ENCODE measurements at places on chromosomes 12 and 14.

DNA sequence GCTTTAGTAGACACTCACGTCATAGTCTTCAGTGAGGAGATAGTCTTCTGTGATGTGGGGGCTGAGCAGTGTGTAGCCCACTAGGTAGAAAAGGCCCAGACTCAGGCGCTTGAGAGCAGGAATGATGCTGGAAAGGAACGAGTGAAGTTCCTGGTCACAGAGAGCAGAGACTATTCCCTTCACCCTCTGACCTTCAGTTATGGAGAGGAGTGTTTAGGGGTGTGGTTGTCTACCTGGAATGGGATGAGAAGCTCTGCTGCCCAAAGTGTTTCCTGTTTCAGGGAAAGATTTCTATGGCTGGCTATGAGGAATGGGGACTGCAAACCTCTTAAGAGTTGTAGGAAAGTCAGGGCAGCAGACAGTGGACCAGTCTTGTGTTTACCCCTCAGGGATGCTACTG lies 8.7 kb downstream of the EMG1 start:
- DNase-seq = no peak

- no peak for DNase-seq
Observed at GRCh38 chr14:60188696-60189095, 23.5 kb upstream of the DHRS7 start.

DNA sequence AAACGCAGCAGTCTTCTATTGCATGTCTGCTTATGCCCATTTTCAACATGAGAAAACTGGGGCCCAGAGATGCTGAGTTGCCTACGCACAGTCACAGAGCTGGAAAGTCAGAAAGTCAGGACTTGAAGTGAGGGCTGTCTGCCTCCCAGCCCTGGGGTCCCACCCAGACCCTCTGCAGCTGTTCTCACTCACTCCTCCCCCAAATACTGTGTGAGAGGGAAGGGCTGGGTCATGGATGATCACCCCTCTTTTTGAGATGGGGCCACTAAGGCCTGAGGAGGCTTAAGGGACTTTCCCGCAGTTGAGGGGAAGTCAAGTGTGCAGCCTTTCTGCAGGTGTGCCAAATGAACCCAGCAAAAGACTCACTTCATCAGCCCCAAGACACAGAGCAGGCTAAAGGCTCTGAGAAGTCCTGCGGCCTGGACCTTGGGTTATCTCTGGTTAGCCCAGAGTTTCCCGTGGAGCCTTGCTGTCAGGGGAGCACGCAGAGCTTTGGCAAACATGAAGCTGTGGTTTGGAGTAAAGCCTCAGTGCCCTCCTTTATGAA lies 18.7 kb downstream of the DTX1 start:
- no peak for DNase-seq

DNA sequence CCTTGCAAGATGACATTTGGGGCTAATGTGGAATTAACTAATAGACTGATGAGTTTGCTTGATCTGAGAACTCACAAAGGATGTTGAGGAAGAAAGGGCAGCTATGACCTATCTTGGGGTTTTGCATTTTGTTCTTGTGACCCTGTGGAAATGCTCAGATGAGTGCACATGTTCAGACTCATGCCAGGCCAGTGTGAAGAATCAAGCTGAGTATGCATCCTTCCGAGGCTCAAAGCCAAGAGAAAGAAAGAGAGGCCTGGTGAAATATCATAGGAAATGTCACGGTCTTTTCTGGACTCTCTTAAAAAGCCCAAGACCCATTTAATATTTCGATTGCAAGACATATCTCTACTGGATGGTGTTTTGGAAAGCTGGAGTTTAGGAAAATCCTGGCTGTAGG lies 96.3 kb downstream of the CACNA1C start:
- DNase-seq = no peak

GRCh38 chr14:74015963-74016362 lies 3.1 kb downstream of the ENTPD5 start:
- DNase-seq = no peak

- DNase-seq = no peak
Observed at GRCh38 chr14:101478096-101478495, 83.2 kb upstream of the DIO3 start.

- DNase-seq = no peak
Observed at GRCh38 chr12:131829356-131829747, 1.2 kb downstream of the MMP17 start.

- no peak for DNase-seq
Observed at GRCh38 chr12:5333096-5333495, 98.8 kb upstream of the NTF3 start.

DNA sequence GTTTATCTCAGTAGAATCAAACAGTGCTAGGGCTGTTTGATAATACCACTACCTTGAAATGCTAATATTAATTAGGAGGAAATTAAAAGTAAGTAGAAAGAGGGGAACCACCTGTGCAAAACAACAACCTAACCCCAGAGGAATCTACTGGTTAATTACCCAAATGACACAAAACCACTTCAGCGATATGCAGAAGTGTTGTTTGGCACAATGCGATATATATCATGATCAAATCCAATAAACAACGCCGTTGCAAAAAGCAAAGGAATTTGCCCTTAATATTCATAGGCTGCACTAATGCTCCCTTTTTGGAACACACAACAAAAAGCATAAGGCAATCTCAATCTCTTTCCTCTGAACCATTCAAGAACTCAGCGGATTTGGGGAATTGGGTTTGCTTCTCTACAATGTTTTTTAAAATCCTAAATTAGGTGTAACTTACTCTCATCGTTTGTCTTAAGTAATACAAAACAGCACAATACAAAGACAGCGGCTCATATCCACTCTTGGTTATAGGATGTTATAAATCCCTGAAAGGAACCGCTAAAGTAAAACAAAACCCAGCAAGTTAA lies 1.5 kb downstream of the MAP4K5 start:
- no peak for DNase-seq

DNA sequence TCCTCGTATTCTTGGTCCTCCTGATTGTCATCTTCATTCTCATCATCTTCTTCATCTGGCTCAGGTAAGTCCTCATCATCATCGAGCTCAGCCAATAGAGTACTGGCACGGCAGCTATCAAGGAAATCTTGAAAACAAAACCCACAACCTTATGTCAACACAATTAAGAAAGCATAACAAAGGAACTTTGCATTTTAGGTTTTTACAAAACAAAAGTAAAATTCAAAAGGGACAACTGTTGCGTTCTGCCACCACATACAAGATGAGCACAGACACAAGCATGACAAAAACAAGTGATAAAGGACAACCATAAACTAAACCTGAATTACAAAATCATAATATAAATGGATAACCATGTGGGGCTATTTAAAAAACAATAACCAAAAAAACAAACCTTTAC lies 84.7 kb downstream of the HECTD1 start:
- no peak for DNase-seq

DNA sequence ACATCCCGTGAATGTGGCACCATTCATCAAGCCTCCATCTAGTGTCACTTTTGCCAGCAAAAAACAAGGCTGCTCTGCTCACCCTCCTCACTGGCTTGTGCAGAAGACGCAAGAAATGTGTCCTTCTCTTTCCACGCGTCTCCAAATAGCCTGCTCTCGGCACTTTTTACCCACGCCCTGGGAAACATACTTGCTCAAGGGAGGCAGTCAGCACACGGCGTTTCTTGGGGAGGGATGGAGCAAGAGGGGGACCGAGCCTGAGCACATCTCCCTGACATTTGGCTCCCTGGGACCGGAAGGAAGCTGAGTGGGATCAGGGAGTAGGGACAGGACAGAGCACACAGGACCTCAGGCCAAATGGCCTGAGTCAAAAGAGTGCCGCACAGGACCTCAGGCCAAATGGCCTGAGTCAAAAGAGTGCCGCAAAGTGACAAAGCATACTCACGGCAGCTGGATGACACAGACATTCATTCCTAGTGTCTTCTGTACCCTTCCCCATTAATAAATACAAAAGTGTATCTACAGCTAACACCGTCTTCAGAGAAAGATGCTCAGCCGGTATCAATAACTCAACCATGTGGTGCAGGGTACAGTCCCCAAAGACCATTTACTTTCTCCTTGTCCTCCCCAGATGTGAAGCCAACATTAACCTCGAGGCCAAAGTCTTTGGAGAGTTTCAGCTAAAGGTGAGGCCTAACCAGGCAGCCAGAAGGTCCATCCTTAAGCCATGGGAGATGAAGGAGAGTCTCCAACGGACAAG lies 7.1 kb downstream of the BCL11B start:
- no peak for DNase-seq

- DNase-seq = no peak
Observed at GRCh38 chr12:53208435-53208834, 1.4 kb upstream of the ITGB7 start.

DNA sequence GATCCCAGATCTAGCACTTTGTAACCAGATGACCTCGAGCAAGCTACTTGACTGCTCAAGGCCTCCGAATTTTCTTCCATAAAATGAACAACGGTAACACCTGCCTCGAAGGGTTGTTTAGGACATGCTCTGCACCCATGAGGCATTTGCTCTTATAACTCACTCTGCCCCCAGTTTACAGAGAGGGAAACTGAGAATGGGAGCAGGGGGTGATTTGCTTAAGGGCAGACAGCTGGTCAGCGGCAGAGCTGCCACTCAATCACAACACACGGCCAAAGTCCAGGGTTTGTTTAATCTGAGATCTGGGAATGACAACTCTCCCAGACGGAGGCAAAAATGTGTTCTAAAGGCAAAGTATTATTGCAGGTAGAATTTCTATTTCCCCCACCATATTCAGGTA lies 156.3 kb downstream of the RIMBP2 start:
- DNase-seq = no peak

- no peak for DNase-seq
Observed at GRCh38 chr12:75981247-75982168, 50.1 kb downstream of the PHLDA1 start.

DNA sequence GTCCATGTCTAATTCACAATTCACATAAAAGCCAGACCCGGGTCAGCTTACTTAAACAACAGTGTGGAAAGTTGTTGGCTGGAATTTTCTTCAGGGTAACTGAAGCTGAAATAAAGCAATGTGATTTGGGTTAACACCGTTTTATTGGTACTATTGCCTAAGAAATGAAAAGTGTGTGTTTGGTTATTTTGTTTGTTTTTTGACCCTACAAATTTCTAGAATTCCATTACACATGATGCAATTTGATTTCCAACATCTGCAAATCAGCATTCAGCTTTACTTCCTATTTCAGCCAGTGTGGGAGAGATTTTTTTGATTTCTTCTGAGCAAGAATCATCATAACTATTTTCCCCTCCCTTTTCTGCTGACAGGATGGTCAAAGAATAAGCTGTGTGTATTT lies 45.7 kb upstream of the CLMN start:
- DNase-seq = no peak

- DNase-seq = no peak
Observed at GRCh38 chr14:105439710-105440553, 20.3 kb downstream of the MTA1 start.

- DNase-seq = no peak
Observed at GRCh38 chr12:67002720-67003119, 266.4 kb upstream of the CAND1 start.

GRCh38 chr14:50862036-50862570 lies 9.8 kb upstream of the ABHD12B start:
- DNase-seq = no peak

DNA sequence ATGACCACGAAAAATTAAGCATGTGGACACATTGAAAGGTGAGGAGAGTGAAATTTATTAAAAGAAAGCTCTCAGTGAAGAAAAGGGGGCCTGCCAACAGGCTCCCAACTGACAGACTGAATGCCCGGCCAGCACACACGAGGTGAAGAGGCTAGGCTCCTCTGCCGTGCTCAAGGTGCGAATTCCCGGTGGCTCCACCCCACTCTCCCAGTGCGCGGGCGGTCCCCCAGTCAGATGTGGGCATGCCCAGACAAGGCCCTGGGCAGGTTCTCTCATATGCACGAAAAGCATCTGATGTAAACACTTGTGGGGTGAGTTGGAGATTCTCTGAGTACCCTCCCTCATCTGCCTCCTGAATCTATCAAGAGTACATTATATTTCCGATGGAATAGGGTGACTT lies 48.5 kb upstream of the OSBPL8 start:
- no peak for DNase-seq
